HepG2 (cell line): ENCODE measurements at places on chromosomes 1 and 21.

DNA sequence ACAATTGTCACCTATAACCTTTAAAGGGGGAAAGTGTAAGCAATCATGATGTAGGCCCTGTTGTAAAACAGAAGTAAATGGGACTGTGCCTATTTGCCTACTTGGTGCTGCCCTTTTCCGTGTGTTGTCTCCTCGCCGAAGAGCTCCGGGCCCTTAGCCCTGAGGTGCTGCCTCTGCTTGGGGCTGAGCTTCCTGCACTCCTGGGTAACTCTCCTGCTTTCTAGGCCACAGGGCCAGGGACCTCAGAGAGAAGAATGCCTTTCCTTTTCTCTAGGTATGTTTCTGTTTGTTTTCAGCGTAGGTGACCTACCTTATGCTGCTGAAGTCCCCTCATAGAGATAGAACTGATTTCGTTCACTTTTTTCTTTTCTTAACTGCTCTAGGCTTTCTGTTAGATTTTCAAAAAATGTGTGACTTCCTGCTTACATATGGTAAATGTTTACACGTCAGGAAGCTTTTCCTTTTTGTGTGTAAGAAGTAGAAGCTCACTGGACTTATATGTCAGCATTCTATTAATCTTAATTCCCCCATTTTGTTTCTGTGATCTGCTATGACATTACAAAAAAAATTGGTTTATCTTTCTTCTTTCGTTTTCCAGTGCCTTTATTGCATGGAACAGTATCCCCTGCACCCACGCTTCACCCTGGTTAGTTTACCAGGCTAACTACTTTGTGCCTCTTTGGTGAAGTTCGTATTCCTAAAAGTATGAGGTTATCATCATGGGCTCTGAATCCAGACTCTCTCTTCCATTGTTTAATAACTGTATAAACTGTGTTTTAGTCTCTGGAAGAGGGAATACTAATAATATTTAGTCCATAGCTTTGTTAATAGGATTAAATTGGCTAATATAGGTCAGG is 61.7 kb downstream of the ITSN1 start:
- DNase-seq: no peak

- DNase-seq: no peak
Observed at GRCh38 chr1:86778569-86779239, 74.3 kb downstream of the SH3GLB1 start.

DNA sequence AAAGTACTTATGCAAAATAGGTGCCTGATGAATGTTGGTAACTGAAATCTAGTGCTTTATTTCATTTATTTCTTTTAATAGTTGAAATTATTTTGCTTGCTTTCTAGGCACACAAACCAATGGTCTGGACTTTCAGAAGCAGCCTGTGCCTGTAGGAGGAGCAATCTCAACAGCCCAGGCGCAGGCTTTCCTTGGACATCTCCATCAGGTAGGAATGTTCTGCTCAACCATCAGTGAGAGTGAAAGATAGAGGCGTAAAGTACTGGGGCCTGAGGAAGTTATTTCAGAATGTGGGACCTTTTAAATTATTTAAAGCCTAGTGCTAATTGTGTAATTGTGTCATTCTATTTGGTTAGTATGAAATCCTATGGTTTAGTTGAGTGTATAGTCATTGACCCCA is 144.7 kb downstream of the POU2F1 start:
- DNase-seq: no peak

GRCh38 chr1:87436534-87436933 is 107.9 kb downstream of the LMO4 start:
- DNase-seq: no peak

GRCh38 chr1:160409486-160409885 is 9.1 kb downstream of the VANGL2 start:
- DNase-seq: no peak
